Activated naive CD8-positive, alpha-beta T cell treated with anti-CD3 and anti-CD28 coated beads for 36 hours (primary cell): ENCODE measurements at places on chromosomes 12 and 14.

GRCh38 chr12:65364046-65364445 lies 85.6 kb downstream of the MSRB3 start:
- no peak for DNase-seq

DNA sequence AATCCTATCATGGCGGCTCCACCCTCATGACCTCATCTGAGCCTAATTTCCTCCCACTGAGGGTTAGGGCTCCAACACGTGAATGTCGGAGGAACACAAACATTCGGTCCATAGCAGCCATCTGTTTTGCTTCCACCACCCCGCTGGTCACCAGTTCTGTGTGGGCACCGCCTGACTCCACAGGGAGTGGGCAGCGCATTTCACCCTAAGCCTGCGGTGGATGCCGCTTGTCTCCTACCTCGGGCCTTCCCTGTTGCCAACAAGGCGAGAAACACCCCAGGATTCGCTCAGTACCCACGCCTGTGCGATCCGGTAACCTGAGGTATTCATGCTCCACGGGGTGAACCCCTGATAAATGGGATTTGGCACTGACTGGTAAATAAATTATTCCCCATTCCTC lies 95.2 kb upstream of the PPP2R5C start:
- no peak for DNase-seq

DNA sequence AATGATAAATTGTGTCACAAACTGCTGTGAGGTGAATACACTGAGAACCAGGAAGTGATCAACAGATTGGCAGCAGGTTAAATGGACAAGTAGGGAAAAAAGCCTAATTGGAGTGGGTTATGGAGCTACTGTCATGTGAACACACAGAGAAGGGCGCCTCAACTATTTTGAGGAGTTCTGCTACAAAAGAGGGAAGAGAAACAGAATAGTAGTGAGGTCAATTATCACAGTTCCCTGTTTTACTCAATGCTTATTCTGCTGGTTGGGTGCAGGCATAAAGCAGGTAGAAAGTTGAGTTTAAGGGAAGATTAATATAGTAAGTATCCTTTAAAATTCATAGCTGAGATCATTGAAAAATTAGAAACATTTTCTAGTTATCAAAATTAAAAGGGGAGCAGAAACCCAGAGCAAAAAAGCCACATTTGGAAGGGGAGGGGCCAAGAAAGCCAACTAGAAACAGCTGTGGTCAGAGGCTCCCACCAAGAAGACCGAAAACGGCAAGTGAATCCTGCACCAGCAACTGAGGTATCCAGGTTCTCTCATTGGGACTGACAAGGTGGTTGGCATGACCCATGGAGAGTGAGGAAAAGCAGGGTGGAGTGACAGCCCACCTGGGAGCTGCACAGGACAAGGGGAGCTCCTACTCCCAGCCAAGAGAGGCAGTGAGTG lies 105.7 kb downstream of the ZC3H14 start:
- DNase-seq: no peak

- no peak for DNase-seq
Observed at GRCh38 chr12:82047446-82047845, 288.3 kb upstream of the PPFIA2 start.

DNA sequence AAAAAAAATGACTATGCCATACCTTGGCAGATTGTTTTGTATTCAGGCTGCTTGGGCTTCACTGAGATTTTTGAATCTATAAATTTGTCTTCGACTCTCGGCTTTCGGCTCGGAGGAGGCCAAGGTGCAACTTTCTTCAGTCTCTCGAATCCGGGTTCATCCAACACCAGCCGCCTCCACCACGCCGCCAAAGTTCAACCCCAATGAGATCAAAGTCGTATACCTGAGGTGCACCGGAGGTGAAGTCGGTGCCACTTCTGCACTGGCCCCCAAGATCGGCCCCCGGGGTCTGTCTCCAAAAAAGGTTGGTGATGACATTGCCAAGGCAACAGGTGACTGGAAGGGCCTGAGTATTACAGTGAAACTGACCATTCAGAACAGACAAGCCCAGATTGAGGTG lies 12.4 kb upstream of the SPPL3 start:
- no peak for DNase-seq

DNA sequence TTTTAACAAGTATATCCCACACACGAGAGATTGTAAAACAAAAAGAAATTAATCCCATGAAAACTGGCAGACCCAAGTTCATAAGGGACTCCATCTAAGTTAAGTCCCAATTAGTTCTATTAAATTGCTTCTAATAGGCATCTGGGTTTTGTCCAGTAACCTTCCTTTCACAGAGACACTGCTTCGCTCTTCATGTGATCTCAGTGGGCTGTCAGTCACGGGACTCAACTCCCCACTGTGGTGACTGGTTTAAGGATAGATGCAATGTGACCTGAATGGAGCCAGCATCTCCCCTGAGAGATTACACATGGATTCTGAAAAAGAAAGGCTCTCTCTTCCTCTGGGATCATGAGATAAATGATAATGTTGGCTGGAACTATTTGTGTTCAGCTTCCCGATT lies 96.4 kb downstream of the GAS2L3 start:
- no peak for DNase-seq

DNA sequence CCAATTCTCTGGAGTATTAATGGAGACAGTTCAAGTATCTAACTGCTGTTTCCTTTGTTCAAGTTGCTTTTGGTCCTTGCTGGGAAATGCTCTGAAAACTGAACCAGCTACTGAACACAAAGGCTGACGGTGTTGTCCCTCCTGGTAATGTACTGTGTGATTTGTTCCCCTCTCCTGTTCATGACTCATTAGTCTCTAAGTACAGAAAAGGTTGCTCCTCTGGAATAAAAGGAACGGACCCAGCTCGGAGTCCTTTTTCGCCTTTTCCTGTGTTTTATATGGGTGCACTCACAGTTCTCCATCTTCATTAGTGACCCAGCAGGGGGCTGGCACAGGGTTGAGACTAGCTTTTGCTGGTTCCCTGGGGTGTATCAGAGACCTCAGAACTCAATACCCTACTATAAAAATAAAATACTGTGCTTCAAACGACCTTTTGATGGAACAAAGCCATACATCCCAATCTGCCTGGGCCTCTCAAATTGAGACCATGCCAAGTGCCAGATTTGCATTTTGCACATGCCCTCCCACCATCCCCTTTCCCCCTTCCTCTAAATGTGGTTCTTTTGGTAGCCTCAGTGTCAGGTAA lies 269.7 kb downstream of the RAD51B start:
- no peak for DNase-seq

DNA sequence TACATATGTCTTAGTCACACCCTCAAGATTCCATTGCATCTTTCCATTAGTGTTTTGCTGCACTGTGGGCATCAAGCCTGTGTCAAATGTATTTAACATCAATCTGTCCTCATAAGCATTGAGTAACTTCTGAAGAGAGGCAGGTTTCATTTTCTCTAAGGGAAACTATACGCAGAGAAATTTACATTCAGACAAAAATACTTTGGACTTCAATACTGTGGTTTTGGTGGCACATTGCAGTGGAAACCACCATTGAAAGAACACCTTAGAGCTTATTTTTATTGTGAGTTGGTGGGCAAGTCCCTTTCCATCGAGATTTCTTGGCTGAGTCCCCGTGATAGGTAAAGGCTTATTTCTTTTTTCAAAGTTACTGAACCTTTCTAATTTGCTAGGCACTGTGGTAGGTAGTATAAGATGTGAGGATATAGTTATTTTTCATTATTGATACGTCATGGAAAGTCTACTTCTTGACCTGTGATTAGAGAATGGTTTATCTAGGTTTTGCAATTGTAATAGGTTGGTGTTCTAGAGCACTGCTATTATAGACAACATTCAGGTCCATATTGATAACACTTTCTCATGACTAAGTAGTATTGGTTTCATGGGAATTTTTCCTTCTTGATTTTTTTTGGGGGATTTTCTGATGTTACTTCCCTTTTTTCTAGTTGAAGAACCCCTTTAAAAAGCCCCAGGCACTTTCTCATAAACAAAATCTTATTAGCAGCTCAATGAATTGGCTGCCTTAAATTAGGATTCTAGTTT lies 81.9 kb downstream of the CFAP54 start:
- peak; percentile 19 for DNase-seq

DNA sequence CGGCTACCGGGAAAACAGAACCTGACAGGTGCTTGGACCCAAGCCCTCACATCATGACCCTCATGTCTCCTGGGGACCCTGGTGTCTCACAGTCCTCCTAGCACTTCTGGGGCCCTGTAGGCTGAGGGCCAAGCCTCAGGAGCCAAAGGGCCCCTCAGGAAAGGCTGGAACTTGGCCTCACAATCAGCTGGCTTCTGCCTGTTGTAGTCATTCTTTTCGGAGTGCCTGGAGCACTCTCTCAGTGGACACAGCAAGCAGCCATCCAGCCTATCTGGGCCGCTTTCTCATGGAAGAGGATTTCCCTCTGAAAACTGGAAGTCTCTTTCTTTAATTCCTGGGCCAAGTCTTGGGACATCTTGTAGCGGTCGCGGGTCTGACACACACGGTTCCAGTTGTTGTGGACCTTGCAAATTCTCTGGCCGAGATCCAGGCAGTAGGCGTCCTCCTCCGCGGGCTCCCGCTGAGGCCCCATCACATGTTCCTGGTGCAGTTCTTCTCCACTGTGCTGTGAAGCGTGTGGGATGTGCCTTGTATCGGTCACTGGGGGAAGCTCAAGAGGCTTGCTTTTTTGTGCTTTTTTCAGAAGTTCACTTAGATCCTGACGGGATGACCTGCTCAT lies 169.3 kb downstream of the EMP1 start:
- DNase-seq: no peak

- DNase-seq: no peak
Observed at GRCh38 chr14:58635091-58635830, 2.5 kb upstream of the DACT1 start.

- no peak for DNase-seq
Observed at GRCh38 chr12:92156139-92156538, 10.5 kb upstream of the BTG1 start.

- no peak for DNase-seq
Observed at GRCh38 chr12:28536088-28536487, 345.8 kb downstream of the CCDC91 start.

- peak; percentile 37 for DNase-seq
Observed at GRCh38 chr12:130838284-130838950, 633 bp downstream of the STX2 start.

DNA sequence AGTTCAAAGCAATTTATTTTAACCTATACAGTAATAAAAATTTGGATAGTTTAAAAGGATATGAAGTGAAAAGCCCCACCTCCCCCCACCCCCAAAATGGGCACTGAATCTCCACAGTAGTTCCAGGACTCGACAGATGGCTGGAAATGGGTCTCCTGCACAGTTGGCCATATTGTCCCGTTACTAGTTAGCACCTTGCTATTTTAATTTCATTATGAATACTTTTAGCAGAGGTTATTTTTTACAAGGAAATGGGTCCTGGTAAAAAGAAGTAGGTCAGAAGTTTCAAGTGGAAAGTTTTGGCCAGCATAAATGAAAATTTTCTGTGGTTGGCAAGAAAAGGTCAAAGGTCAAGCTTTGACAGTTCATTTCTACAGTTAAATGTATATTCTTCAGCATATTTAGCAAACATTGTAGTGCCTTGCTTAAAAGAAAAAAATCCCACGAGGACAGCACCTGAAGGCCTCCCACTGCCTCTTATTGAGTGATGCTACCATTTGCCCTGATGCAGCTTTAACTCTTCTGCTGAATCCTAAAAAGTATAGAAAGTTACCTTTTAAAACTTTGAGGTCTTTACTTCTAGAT lies 28.3 kb downstream of the MTHFD1 start:
- DNase-seq: no peak

DNA sequence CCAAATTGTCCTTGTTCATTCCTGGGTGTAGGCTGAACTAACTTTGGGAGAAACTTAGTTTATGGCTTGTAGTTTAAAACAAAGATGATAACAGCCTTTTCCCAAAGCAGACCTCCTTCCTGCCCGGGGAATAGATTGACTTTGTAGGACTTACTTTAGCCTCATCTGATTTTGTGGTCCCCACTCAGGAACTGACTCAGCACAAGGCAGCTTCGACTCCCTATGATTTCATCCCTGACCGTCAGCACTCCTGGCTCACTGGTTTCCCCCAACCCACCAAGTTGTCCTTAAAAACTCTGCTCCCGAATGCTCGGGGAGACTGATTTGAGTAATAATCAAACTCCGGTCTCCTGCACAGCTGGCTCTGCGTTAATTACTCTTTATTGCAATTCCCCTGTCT lies 40.1 kb upstream of the DDHD1 start:
- no peak for DNase-seq

GRCh38 chr12:59131462-59131861 lies 211.2 kb upstream of the LRIG3 start:
- DNase-seq: no peak

GRCh38 chr12:25317553-25317952 lies 66.8 kb upstream of the KRAS start:
- DNase-seq: no peak

- DNase-seq: no peak
Observed at GRCh38 chr12:127773520-127773919, 493.4 kb upstream of the TMEM132C start.

GRCh38 chr12:124834822-124835221 lies 28.8 kb downstream of the SCARB1 start:
- no peak for DNase-seq

DNA sequence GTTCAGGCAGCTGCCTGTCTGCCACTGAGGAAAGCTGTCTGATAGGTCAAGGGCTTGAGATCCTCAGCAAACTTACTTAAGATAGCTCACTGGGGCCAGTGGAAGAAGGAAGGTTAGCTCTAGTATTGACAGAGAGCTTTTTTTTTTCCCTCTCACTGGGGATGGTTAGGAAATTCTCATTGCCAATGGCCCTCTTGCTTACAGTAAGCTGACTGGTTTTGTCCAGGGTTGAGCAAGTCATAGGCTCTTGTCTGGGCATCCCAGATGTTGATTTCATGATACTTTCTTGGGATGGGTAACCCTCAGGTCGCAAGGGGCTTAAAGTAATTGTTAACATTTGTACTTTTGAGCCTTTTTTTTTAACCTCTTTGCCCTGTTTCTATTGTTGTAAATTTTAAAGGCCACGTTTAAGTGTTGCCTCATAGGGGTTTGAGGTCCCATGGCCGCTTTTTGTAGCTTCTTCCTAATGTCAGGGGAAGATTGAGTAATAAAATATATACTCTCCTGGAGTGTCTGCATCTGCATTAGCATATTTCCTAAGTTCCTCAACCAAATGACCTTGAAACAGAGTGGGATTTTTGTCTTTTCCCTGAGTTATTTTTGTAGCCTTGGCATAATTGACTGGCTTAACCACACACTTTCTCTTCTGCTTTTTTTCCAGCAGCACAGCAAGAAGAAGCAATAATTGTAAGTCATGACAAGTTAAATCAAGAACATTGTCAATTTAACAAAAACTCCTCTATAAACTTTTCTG lies 716.0 kb downstream of the LRFN5 start:
- DNase-seq: no peak

DNA sequence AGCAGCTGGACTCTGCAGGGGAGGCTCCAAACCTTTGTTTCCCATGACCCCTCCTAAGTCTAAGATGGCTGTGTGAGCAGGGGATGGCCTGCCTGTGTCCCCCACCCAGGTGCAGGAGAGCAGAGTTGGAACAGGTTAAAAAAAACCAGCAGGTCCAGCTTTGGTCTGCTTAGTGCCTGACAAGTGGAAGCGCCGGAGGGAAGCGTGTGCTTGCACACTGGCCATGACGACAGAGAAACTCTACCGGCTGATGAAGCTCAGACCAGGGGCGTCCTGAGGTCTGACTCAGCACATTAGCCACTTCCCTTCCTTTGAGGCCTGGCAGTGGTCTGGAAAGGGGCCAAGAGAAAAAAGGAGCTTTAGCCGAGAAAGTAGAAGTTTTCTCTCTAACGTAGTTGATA lies 280.1 kb downstream of the VRK1 start:
- DNase-seq: peak; percentile 17

- no peak for DNase-seq
Observed at GRCh38 chr14:84237881-84238280, 1292.1 kb upstream of the FLRT2 start.

GRCh38 chr14:54854181-54854580 lies 48.4 kb downstream of the GCH1 start:
- no peak for DNase-seq

- DNase-seq: no peak
Observed at GRCh38 chr14:48390346-48390745, 714.9 kb upstream of the MDGA2 start.
